GM23338 (cell line): ENCODE measurements at places on chromosomes 16 and 17. TPM values are rescaled to one million over a fixed set of nuclear protein-coding genes. Genes with fewer than 3 reads are reported as not detected.

The ADAD2 gene
- total RNA-seq, result 1.5 and 4.5 TPM in 2 replicates

The DOC2B gene
- 2.4 and 3.8 TPM in 2 replicates for total RNA-seq

The MT3 gene
- not detected in 2 replicates for total RNA-seq

The TK1 gene
- 83.7 and 84.4 TPM in 2 replicates for total RNA-seq

The MYH1 gene
- not detected in 2 replicates for total RNA-seq

The TERB1 gene
- not detected in 2 replicates for total RNA-seq

The CES5A gene
- not detected in 2 replicates for total RNA-seq

The RND2 gene
- total RNA-seq, result 20.8 and 22.9 TPM in 2 replicates

The CCL8 gene
- total RNA-seq, result not detected in 2 replicates

The CMTR2 gene
- total RNA-seq, result 19.0 and 30.2 TPM in 2 replicates
